ENCODE measurements at places on chromosomes 12 and 14.

DNA sequence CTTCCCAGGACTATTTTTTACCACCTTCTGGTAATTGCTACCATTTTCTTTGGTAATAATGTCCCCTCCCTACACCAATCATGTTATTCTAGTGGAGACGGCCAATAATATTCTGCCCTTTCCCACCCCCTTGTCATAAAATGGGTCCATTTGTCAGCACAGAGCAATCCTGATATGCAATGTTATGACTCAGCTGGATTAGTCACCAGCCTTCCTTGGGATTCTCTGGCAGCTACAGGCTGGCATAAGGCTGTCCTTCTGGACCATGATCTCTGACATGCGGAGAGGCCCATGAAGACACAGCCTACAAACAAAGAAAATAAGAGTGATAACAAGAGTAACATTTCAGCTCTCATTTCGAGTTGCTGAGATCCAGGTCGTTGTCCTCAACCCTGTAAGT is 222.0 kb upstream of the CPNE8 start:
- no peak for DNase-seq

DNA sequence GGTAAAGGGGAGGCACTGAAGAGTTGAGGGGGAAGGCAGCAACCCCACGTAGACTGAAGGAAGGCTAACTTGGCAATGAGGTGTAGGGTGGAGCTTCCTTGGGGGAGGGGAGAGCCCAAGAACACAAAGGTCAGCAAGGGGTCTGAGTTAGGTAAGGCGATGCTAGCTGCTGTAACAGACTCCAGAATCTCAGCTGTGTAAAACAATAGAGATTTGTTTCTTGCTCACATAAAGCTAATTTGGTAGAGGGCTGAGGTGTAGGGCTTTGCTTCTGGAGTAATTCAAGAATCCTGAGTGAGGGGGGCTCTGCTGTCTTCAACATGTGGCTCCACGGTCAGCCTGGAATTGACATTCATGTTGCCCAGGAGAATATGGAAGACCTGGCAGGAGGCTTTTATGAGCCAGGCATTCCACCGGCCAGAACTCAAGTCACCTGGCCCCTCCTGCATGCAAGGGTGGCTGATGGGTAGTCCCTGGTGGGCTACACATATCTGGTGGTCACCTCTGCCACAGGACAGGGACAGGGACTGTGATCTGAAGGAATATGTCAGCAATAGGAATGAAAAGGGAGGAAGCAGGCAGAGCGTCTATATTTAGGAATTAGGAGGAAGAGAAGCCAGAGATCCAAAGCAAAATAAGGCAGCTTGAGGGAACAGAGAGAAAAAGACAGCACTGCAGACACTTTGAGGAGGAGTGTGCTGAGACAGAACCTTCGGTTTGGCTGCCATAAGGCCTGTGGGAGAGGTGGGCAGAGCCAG is 153.7 kb downstream of the ZFP36L1 start:
- no peak for DNase-seq

DNA sequence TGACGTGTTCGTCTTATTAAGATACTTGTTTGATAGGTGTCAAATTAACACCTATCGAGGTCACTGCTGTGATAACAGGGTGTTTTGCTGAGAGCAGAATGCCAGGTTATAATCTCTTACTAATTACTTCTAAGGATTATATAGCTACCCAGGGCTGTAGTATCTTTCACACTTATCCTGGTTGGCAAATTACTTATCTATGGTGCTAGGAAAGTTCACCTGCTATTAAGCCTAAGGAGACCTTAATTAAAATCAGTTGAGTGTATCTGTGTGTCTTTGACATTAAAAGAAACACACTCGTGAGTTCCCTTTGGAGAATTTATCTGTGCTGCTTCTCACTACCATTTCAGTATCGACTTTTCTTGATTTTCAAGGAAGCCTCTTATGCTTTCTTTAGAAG is 301.6 kb upstream of the SLC16A7 start:
- no peak for DNase-seq

GRCh38 chr12:109715310-109716091 is 1.9 kb downstream of the FAM222A start:
- DNase-seq, result no peak

DNA sequence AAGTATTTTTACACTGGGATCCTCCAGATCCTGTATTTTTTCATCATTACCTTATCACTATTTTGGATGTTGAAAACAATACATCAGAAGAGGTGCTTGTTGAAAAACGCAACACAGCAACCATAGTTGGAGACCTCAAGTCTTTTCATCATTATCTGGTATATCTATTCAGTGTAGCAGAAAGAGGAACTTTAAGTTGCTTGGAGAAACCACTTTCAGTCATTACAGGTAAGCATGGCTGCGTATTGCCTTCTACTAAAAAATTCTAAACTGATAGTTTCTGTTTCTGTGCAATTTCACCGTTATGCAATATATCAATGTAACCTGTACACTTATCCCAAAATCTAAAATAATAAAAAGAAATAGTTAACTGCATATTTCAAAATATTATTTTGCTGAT is 32.2 kb upstream of the PTPRQ start:
- DNase-seq, result no peak

GRCh38 chr12:11834104-11834812 is 184.8 kb downstream of the ETV6 start:
- DNase-seq, result no peak

DNA sequence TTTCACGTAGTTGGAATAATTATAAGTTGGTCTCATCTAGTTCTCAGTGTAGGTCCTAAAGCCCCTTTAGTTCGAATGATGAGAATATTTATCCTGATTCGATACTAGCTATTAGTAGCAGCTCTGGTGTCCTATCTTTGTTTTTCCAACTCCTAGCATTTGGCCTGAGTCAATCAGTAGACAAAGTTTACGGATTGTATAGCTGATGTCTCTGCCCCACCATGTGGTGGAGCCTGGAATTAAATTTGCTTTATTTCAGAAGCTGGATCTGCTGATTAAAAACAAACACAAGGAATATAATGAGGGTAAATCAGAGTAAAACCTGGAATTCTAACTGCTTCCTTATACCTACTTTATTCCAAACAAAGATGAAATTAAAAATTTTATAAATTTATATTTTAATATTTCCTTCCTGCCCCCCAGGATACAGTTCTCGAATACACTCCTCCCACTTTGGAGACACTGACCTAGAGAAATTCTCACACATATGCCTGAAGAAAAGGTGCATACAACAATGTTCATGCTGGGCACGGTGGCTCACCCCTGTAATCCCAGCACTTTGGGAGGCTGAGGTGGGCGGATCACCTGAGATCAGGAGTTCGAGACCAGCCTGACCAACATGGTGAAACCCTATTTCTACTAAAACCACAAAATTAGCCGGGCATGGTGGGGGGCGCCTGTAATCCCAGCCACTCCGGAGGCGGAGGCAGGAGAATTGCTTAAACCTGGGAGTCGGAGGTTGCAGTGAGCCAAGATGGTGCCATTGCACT is 7.6 kb upstream of the BRMS1L start:
- peak; percentile 18 for DNase-seq

DNA sequence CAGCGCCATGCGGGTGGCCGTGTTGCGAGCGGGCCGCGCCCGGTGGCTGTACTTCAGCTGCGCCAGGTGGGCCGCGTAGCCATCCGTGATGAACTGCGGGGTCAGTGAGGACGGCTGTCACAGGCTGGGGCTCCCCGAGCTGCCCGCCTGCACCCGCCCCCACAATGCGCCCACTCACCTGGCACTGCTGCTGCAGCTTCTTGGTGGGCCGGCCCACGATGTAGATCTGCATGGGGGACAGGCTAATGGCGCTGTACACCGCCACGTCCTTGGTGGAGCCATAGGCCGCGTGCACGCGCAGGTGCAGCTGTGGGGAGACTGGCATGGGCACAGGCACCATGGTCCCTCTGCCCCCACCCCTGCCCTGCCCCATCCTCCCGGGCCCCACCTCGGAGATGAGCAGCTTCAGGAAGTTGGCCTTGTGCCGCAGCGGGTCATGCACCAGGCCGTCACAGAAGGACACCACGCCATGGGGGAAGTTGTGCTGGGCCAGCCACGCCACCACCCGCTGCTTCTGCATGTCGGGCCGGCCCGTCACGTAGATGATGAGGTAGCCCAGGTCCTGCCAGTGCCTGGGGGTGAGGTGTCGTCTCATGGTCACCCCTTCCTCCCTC is 5.9 kb downstream of the ARL6IP4 start:
- no peak for DNase-seq

- no peak for DNase-seq
These were observed 485.6 kb downstream of the FLRT2 start for GRCh38 chr14:86015511-86015910.

GRCh38 chr12:46256942-46257341 is 11.9 kb downstream of the SLC38A1 start:
- no peak for DNase-seq

- DNase-seq, result no peak
These were observed 18.6 kb upstream of the KRT7 start for GRCh38 chr12:52214421-52214802.

DNA sequence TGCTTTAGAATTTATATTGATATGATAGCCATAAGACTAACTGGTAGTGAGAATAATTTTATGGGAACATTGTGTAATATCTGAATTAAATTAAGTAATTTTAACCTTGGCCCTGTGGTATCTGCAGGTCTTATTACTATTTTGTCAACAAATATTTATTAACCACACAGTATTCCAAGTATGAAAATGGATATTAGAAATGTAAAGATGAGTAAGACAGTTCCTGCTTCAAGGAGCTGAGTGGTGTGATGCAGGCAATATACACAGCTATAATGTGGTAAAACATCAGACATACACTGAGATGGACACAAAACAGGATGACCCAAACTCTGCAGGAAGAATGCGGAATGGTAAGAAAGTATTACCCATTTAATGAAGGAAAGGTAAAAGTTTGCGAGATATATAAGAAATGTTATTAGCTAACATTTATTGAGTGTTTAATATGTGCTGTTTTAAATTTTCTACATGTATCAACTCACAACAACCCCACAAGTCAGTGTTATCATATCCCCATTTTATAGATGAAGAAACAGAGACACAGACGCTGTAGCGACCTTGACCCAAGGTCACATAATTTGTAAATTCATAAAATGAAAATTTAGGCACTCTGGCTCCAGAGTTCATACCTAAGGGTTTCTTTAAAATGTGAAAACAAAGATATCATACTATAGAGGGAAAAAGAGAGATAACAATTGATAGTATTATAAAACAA is 12.7 kb downstream of the ABCD2 start:
- DNase-seq, result no peak

DNA sequence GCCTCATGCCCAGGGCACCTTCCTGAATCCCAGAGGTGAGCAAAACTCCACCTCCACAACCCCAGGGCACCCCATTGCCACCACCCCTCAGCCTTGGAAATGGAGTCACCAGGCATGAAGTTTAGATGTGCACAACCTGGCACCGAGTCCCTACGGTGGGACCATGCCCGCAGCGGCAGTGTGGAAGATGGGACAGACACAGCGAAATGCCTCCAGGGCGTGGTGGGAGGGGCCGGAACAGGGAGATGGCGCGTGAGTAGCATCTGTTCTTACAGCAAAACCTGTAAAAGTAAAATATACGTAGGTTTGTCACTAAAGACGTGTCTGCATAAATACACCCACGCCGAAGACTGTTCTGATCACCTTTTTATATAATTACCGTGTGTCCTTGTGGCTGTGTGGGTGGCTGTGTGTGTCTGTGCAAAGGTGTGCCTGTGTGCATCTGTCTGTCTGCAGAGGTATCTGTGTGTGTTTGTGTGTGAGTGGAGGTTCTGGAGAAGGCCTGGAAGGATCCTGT is 17.4 kb upstream of the DEGS2 start:
- no peak for DNase-seq

DNA sequence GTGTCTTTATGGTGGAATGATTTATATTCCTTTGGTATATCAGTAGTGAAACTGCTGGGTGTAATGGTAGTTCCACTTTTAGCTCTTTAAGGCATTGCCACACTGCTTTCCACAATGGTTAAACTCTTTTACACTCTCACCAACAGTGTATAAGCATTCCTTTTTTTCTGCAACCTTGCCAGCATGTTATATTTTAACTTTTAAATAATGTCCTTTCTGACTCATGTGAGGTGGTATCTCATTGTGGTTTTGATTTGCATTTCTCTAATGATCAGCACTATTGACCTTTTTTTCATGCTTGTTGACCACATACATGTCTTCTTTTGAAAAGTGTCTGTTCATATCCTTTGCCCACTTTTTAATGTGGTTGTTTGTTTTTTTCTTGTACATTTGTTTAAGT is 142.5 kb downstream of the MSRB3 start:
- no peak for DNase-seq

DNA sequence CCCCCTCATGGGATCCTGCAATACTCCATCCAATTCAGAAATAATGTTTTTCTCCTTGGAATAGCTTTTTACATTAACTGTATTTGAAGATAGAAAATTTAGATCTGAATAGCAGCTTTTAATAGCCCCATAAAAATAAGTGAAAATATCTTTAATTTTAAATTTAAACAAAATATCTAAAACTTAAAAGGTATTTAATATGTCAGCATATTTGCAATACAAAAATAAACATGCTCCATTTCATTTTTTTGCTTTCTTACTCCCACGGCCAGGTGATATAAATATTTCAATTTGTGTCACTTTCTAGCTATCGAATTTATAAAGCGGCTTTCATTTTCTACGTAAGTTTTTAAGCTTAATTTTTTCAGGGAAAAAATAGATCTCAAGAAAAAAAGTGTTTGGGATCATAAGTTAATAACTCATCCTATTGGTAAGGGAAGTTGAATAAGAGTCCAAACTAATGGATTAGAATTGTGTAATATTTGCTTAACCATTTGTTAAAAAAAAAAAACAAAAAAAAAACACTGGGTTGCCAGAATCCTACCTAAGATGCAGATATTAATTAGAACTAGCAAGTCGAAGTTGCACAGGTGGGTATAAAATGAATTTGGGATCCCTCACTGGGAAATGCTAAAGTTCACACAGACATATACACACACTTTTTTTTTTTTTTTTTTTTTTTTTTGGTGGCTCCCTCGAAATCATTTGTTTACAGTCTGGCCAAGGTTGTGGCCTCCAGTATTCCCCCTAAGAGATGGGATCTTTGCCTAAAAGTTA is 47.6 kb downstream of the PPP2R5C start:
- DNase-seq, result no peak

DNA sequence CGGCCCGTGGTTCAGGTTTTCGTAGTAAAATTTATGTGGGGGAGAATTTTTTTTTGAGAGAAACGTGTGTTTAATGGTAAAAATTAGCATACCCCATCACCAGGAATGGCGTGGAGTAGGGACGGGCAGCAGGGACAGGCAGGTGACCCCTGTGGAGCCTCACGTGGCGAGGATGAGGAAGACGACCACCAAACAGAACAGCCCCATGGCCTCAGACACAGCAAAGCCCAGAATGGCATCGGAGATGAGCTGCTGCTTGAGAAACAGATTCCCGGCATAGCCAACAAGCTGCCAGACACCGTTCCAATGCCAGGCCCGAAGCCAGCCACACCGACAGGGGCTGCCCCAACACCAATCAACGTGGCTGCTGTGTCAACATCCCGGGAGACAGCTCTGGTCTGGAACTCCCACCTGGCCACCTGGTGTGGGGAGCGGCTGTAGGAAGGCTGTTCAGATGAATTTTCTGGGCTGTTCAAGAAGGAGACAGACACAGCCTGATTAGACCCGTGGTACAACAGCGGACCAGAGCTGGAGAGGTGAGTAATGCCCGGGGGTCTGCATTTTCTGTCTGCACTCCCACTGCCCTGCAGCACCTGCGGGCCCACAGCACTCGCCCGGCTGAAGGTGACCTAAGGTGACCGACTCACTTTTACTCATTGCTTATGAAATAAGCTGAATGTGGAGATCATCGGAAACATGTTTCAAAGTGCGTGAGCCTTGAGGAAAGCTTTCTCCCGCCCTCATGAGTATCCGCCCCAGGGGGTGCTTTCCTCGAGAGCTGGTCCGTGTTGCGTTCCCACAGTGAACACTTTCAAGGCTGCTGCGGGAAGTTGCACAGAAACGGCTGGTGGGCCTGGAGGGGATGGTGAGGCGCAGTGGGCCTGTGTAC is 10.6 kb downstream of the TMEM121 start:
- DNase-seq, result no peak

- no peak for DNase-seq
These were observed 31.7 kb upstream of the DYNC1H1 start for GRCh38 chr14:101932673-101933072.

Measured in fibroblast of the conjunctiva (primary cell).